Right ventricle myocardium inferior (tissue), 1 donor: ENCODE measurements at places on chromosomes 3 and 15.

DNA sequence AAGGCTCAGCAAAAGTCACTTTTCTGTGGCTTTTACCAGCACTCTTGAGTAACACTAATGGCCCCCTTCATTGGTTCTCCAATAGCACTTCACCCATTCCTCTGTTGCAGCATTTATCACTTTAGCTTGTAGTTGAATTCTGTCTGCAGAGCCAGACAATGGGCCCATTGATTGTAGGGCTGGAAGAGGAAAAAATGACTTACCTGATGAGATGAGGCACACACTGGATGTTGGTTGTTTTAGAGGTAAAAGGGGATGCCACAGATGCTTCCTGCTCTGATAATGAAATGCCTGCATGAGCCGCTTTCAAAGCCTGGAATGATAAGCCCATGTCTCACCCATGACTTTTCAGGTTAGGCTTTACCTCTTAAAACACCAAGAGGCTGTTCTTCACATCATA lies 64.3 kb downstream of the PLAAT1 start:
- no peak for DNase-seq

GRCh38 chr3:141111364-141112155 lies 60.4 kb downstream of the SPSB4 start:
- no peak for DNase-seq

GRCh38 chr15:73784291-73784690 lies 31.1 kb upstream of the INSYN1 start:
- DNase-seq = no peak

GRCh38 chr3:44999782-45000181 lies 23.7 kb downstream of the EXOSC7 start:
- DNase-seq = no peak
